Lower lobe of right lung (tissue), 2 donors: ENCODE measurements at places on chromosomes 7 and 10. TPM values are rescaled to one million over a fixed set of nuclear protein-coding genes. Genes with fewer than 3 reads are reported as not detected.

Gene TMEM213
- 1.9 TPM for total RNA-seq

Gene CPA1
- 0.30 TPM for total RNA-seq

Gene MSMB
- total RNA-seq = 5.3 TPM

Gene SPDYE5
- not detected for total RNA-seq

Gene AKR1C1
- total RNA-seq = 54.5 TPM
